A549 treated with Hydrocortisone at 1 μM for 4 hours (cell line): ENCODE measurements at places on chromosomes 6 and 20. TPM values are rescaled to one million over a fixed set of nuclear protein-coding genes. Genes with fewer than 3 reads are reported as not detected.

The MTRF1L gene
- total RNA-seq, result 15.3 to 16.9 TPM (median 15.7 TPM) in 5 replicates

The KCNQ5 gene
- 1.1 to 1.9 TPM (median 1.5 TPM) in 5 replicates for total RNA-seq

The TBXT gene
- total RNA-seq, result 0.21 TPM in 1 of 5 replicates, not detected in the others

The TAAR8 gene
- total RNA-seq, result not detected in 5 replicates

The BPI gene
- not detected in 5 replicates for total RNA-seq

The SLC22A16 gene
- not detected in 5 replicates for total RNA-seq

The R3HDML gene
- 0.16 to 0.83 TPM (median 0.31 TPM) in 5 replicates for total RNA-seq

The FERMT1 gene
- 14.2 to 18.4 TPM (median 14.7 TPM) in 5 replicates for total RNA-seq

The RAMACL gene
- total RNA-seq, result 0.08 to 0.16 TPM (median 0.10 TPM) in 5 replicates

The TOMM6 gene
- 281 to 324 TPM (median 298 TPM) in 5 replicates for total RNA-seq

The PRDM13 gene
- 0.71 to 1.1 TPM (median 0.83 TPM) in 5 replicates for total RNA-seq

The MYLK2 gene
- 0.52 to 0.66 TPM (median 0.58 TPM) in 5 replicates for total RNA-seq

The CEP250 gene
- 23.0 to 30.0 TPM (median 26.8 TPM) in 5 replicates for total RNA-seq

The ARID1B gene
- 13.3 to 18.1 TPM (median 13.9 TPM) in 5 replicates for total RNA-seq

The PEX3 gene
- 10.0 to 12.5 TPM (median 10.9 TPM) in 5 replicates for total RNA-seq

The CYP24A1 gene
- total RNA-seq, result 58.6 to 103 TPM (median 91.3 TPM) in 5 replicates

The CTCFL gene
- 0.02 TPM in 1 of 5 replicates, not detected in the others for total RNA-seq

The DEFB110 gene
- total RNA-seq, result not detected in 5 replicates

The SLC4A11 gene
- total RNA-seq, result 9.2 to 15.1 TPM (median 13.6 TPM) in 5 replicates

The SOX18 gene
- total RNA-seq, result 1.3 to 2.7 TPM (median 2.3 TPM) in 5 replicates

The XKR7 gene
- 0.01 to 0.02 TPM in 2 of 5 replicates, not detected in the others for total RNA-seq
